ENCODE measurements at places on chromosomes 2 and 18.

DNA sequence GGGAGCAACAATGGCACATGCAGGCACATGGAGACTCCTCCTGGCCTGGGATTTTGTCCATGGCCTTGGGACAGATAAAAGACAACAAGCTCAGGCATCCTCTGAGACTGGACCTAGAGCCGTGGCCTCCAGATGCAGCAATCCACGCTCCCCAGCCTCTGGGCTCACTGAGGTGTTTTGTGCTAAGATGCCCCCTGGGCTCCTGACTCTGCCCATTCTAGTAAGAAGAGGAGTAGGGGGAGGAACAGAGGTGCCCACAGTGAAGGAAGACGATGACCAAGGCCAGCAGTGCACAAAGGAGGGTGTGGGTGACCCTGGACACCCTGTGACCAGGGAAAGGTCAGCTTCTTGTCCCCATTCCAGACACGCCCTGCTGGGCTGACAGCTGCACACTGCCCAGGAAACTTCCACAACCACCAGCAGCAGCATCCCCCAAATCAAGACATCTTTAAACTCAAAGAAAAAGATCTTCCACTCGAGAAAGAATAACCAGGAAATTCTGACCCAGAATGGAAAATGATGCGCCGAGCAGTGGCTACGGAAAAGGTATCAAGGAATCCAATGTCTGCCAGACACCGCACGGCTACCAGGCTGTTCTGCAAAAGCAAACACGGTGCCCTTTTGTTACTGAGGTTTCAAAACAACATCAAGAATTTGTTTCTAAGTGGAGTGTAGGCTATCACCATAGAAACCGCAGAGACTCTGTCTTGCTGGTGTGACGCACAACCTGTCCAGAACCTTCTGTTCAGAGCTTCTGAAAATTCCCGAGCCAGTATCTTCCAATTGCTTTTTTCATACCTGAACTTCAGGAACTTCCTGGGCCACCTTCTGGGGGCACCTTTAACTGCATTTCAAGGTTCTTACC lies 65.5 kb downstream of the ZNF516 start:
- DNase-seq, result no peak

GRCh38 chr2:148102641-148103040 lies 81.8 kb downstream of the MBD5 start:
- DNase-seq, result no peak

- no peak for DNase-seq
These were observed 132.1 kb upstream of the MAP3K20 start for GRCh38 chr2:172943539-172943938.

GRCh38 chr2:154343282-154343681 lies 355.2 kb upstream of the KCNJ3 start:
- no peak for DNase-seq

DNA sequence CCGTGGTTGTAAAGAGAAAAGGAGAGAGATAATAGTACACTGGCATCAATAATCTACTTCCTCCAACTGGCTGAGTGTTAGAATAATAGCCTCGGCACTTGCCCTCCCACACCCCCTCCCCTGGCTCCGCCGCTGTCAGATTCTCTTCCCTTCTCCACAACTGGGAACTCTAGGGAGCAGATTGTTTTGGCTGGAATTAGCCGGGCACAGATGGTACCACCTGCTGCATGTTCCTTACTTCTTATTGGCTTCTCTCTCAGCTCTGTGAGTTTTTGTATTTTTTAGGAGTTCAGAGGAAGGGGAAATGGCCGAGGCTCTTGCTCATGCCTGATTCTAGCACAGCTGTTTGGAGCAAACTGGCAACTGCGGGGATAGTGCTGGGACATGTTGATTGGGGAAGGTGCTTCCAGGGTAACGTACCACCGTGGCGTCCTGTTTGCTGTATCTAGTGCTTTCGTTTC lies 140.0 kb downstream of the ZEB2 start:
- DNase-seq, result no peak

- DNase-seq, result no peak
These were observed 401.2 kb upstream of the SOX11 start for GRCh38 chr2:5290900-5291546.

DNA sequence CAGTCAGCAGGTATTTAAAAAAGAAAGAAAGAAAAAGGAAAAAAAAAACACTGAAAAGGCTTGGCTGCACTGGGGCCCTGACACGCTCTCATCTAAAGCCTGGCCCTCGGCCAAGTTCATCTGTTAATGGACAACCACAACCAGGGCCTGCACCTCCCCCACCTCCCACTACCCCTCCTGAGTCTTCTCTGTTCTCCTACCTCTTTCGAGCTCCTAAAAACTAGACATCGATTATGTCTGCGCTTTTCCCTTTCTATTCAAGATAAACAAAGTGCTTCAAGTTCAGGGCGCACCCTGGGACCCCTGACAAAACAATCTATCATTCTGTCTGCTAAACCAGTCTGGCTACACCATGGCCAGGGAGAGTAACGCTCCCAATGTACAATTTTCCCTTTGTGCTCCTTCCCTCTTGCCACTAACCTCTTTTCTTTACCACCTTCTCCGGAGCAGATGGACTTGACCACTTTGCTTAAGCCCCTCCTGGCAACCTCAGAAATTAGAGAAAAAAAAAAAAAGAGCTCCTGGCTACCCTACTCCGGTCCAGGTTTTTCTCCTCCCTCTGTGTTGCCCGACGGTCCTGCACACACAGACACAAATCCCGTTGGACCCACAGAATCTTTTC lies 22.7 kb downstream of the BCL11A start:
- DNase-seq, result no peak

- no peak for DNase-seq
These were observed 3.4 kb upstream of the PDCD1 start for GRCh38 chr2:241862093-241862492.

GRCh38 chr2:119260646-119261492 lies 37.2 kb downstream of the STEAP3 start:
- no peak for DNase-seq

GRCh38 chr2:28995765-28996750 lies 15.0 kb downstream of the TOGARAM2 start:
- no peak for DNase-seq

DNA sequence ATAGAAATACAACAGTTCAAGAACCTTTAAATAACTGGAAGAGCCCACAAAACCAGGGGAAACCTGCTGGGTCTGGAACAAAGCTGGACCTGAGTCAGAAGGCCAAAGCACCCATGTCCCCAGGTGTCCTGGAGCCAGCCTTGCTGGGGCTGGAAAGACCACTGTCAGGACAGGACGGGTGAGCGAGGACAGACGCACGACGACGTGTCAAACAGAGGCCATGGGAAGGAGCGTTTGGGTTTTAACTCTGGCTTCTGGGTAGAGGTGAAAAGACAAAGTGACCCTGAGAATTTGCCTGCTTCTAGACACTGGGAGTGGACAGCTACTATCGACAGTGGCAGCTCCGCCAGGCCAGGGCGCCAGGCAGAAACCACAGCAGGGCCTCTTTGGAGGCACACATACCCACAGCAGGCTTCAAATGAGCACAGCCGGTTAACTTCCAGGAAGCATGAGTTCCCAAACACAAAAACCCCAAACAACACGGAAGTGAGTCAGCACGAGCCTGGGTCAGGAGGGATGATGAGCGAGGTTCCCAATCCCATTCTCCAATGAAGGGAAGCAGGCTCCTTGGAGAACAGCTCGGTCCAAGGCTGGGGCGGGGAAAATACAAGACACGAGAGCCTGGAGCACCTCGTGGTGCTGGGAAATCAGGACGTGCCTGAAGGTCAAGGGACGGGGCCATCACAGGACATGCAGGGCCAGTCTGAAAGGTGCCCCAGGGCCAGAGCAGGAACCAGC lies 208.0 kb downstream of the TWIST2 start:
- DNase-seq, result no peak

DNA sequence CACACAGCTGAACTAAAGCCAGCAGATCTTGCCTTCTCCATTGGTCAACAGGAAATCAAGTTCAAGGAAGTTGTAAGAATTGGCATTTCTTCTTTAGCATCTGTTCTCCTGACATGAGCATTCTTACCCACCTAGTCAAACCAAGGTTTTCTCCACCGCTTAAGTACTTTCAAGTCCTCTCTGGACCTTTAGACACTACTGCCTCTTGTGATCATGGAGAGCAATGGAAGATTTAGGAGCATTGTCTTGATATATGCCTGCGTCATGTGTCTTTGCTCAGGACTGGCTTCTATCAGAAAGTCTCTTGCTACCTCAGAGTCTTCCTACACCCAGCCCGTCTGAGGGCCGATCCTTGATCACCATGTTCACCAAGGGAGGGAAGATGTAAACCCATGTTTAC lies 262.2 kb downstream of the PHLPP1 start:
- DNase-seq, result no peak

DNA sequence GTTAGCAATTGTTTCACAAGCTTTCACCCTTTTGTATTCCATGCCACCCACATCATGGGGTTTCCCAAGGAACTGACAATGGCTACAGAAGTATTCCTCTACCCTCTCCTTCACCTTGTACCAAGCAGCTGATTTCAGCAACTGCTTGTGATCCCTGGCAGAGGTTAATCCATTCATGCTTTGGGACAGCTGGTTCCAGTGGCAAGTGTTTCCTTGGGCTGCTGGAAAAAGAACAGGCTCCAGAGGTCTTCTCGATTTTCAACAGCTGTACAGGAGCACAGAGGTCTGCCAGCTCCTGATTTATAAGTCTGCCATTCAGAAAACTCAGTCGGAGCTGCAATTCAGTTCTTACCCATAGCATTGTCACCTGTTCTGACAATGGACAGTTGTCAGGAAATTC lies 239.2 kb upstream of the CWC22 start:
- DNase-seq, result no peak

GRCh38 chr2:159715451-159715850 lies 3.1 kb downstream of the MARCHF7 start:
- no peak for DNase-seq

- no peak for DNase-seq
These were observed 10.3 kb downstream of the HS1BP3 start for GRCh38 chr2:20640411-20641122.

- DNase-seq, result no peak
These were observed 47.9 kb downstream of the FRZB start for GRCh38 chr2:182818501-182818900.

GRCh38 chr2:7618031-7618430 lies 700.8 kb downstream of the RNF144A start:
- DNase-seq, result no peak

DNA sequence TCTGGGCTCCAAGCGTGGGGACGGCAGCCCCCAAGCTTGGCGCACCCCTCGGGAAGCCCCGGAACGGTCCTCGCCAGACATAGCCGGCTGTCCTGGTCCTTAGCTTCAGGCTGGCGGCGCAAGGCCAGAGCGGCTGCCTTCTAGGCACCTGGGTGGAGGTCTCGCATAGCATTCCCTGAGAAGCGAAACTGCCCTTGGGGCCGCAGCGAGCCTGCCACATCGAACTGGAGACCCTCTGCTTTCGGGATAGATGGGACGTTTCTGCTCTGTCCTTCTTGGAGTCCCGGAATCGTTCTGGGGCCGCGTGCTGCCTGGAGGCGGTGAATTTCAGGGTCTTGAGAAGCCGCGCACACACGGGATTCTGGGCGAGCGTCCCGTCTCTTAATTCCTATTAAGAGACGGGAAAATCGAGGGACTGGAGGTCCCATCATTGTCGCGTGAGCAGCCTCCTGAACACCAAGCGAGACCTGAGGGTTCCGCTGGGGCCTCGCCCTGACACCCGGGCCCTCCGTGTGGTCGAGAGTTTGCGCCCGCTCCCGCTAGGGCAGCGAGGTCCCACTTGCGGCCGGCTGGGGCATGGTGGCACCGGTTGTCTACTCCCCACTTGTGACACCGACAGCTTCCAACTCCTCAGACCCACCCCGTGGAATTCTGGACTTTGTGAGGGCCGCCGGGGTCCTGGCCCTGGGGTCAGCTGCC lies 9.7 kb upstream of the EN1 start:
- DNase-seq, result no peak

- no peak for DNase-seq
These were observed 48.5 kb upstream of the CAB39 start for GRCh38 chr2:230664128-230664527.

GRCh38 chr2:62196278-62196901 lies 475 bp downstream of the B3GNT2 start:
- peak; percentile 45 for DNase-seq

DNA sequence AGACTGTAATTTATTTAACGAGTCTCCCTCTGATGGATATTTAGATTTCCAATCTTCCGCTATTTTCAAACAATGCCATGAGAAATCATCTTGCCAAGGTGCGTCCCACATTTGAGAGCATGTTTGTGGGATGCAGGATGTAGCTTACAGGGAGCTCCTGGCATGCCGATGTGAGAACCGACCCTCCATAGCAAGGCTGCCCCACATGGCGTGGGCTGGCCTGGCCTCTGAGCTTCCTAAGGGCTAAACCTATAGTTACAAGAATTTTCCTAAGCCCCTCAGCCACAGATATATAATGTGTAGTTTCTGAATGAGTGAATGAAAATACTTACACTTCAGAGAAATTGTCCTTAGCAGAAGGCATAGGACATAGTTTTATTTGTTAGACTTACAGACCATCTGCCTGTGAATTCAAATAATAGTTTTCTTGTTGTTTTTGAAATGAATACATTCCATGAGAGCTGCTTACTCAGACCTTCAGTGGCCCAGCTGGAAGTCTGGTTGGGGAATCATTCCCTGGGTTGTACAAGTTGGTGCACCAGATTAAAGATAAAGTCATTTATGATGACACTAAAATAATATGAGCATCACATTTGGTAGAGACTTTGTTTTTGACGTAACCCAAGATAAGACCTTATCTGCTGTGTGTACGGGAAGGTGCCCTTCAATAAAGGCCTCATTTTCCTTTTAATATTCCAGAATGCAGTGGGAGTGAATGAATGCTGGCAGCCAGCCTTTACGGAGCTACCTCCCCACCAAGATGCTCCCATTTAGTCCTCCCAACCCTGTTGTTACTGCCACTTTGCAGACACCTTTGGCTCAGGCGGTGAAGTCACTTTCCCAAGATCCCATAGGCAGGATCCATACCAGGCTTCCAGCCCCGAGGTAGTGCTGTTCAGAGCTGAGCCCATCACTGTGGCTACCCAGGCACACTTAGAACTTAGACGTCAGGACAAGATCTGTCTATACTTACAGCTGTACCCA lies 107.1 kb downstream of the GLI2 start:
- no peak for DNase-seq

DNA sequence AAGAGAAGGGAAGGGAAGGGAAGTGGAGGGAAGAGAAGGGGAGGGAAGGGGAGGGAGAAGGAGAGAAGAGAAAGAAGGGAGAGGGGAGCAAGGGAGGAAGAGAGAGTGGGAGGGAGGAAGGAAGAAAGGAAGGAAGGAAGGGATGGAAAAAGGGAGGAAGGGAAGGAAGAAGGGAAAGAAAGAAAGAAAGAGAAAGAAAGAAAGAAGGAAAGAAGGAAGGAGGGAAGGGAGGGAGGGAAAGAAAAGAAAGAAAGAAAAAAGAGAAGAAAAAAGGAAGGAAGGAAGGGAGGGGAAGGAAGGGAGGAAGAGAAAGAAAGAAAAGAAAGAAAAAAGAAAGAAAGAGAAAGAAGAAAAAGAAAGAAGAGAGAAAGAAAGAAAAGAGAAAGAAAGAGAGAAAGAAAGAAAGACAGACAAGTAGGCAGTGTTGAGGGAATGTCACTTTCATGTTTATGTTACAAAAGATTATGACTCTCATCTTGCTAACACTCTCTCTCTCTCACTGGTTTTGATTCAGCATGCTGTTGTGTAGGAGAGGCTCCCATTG lies 58.0 kb upstream of the ZNF804A start:
- no peak for DNase-seq

GRCh38 chr2:29255004-29255403 lies 139.8 kb downstream of the CLIP4 start:
- DNase-seq, result no peak
